ENCODE measurements at places on chromosomes 12 and 14.

DNA sequence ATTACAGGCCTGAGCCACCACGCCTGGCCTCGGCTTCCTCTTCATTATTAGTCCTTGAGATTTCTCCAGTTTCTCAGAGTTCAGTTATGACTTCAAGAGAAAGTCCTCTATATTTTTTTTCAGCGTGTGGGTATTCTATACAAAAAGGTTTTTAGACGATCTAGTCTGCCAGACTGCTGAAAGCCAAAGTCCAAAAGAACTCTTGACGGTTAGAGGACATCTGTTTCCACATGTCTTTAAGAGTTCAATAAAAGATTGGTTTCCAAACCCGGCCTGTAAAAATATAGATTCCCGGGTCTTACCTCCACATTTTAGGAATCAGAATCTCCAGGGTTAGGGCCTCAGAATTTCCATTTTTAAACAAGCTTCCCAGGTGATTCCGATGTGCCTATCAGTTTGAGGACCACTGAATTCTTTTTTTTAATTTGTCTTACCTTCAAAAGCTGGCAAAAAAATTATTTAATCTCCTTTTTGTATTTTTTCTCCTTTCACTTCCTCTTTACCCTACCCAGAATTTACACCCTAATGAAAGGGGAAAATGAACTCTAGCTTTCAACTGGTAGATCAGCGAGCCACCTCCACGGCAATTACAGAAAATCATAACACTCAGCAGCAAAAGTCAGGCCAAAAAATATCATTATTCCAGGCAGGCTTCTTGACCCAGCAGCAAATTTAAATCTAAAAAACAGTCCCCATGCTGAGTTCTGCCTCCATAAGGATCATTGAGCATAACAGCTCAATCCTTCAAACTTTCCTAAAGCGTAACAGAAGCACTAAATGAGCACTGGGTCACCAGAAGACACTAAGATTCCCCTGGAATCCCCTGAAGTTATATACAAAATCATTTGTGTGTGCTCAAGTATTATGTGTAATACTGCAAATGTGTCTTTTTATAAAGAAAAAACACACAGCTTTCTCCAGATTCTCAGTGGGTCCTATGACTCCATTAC is 8.7 kb downstream of the NT5DC3 start:
- no peak for DNase-seq

- DNase-seq, result no peak
These were observed 26.8 kb downstream of the BCAT1 start for GRCh38 chr12:24922090-24922489.

DNA sequence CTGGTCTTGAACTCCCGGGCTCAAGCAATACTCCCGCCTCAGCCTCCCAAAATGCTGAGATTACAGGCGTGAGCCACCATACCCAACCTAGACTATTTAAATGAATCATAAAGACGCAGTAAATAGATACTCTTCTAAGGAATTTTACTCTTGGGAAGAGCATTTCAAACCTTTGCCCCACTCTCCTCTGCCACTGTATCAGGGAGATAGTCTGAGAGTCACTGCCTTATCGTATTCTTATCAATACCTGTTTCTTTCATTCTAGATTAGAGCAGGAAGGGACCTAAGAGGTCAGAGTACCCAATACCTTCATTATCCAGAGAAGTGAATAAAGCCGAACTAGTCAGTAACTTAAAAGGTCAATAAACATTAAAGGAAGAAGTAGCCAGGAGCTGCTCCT is 15.8 kb downstream of the GXYLT1 start:
- DNase-seq, result no peak

DNA sequence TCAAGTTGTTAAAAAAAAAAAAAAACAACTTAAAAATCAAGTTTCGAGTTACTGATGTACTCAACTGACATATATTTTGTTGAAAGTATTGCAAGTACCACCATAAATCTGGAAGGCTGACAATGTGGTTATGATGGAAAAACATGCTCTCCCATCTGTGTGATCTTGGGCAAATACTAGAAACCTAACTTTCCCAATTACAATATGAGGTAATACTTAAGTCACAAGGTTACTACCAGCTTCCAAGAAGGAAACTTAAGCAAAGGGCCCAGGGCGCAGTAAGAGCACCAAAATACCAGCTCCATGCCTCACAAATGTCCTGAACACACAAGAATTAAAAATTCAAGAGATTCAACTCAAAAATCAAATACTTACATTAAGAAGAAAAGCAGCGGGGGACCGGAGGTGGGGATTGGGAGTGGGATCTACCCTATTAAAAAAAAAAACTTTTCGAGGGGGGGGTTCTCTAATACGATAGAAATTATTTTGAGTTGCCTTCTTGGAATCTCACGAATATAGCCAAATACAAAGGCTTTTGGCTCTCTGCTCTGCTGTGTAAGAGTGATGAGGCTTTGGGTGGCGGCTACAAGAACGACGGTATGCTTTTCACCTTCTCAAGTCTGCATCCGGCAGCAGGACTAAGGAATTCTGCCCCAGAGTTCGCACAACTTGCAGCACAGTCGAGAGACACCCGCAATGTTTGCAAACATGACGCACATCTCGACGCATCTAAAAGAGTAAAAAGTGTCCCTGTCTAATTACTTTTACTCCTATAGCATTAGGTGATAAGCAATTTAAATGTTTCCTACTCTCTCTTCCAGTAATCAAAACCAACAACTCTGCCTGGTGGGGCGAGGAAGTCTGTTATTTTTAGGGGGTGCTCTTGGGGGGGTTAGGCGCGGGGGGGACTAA is 1.1 kb downstream of the SAV1 start:
- no peak for DNase-seq

DNA sequence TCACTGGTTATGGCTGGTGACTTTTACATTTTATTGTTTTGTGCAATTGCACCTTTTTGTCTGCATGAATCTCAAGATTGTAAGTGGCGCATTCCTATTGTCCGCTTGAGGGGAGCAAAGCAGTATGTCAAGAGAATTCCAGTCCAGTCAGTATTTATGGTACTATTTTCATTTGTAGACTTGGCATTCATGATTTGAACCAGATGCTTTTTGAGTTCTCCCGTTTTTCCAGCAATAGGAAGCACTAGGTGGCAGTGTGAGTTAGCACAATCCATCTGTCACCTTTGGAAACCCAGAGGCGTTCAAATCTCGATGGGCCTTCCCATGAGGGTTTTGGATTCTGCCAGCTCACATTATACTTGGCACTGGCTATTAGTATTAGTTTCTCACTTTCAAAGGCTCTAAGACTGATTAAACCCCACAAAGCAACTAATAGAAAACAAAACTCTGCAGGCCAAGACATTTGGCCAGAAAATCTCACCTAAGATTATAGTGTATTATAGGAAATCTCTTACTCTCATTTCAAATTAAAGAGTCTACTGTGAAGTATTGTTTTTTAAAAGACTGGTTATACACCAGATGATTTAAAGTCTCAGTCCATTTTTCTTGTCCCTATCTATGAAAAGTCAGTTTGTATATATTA is 2.2 kb downstream of the DACT1 start:
- no peak for DNase-seq

DNA sequence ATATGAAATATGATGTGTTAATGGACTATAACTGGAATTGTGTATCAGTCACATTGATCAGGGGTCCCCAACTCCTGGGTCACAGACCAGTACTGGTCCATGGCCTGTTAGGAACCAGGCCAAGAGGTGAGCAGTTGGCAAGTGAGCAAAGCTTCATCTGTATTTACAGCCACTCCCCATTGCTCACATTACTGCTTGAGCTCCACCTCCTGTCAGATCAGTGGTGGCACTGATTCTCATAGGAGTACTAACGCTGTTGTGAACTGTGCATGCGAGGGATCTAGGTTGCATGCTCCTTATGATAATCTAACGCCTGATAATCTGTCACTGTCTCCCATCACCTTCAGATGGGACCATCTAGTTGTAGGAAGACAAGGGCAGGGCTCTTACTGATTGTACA is 72.3 kb downstream of the CDK17 start:
- DNase-seq, result no peak

DNA sequence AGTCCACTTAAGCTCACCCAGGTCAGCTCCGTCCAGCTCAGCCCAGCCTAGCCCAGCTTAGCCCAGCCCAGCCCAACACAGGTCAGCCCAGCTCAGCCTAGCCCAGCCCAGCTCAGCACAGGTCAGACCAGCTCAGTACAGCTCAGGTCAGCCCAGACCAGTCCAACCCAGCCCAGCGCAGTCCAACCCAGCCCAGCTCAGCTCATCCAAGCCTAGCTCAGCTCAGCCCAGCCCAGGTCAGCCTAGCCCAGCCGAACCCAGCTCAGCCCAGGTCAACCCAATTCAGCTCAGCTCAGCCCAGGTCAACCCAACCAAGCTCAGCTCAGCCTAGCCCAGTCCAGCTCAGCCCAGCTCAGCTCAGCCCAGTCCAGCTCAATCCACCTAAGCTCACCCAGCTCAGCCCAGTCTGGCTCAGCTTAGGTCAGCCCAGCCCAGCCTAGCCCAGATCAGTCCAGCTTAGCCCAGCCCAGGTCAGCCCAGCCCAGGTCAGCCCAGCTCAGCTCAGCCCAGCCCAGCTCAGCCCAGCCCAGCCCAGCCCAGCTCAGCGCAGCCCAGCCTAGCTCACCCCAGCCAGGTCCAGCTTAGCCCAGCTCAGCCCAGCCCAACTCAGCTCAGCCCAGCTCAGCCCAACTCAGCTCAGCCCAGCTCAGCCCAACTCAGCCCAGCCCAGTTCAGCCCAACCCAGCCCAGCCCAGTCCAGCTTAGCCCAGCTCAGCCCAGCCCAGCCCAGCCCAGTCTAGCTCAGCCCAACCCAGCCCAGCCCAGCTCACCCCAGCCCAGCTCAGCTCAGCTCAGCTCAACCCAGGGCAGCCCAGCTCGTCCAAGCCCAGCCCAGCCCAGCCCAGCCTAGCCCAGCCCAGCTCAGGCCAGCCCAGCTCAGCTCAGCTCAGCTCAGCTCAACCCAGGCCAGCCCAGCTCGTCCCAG is 184.0 kb downstream of the TMEM121 start:
- DNase-seq, result peak; percentile 40
